MM.1S (cell line): ENCODE measurements at places on chromosomes 12 and 14.
A peak's percentile ranks its signal among the peaks of the same experiment; 100 is the strongest.

DNA sequence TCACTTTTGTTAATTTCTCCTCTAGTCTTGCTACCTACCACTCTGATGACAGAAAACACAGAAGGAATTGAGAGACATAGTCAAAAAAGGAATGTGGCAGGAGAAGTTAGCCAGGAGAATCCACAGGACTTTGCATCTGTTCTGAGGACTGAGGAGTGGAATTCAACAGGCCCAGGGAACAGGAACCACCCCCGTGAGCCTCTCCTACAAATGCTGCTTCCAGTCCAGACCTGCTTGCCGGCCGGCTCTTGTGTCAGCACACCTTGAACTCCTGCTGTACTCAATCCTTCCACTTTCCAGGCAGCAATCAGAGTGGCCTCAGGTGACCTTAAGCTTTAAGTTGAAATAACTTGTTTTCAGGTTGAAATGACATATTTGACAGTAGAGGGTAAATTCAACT lies 903.1 kb downstream of the BCL11B start:
- no peaks in the 10 kb centered on the region for H3K27me3 ChIP-seq
- DNase-seq: no peak
- H3K36me3 ChIP-seq: no peaks in the 10 kb centered on the region
- no peak overlapping the region for H3K27ac ChIP-seq

DNA sequence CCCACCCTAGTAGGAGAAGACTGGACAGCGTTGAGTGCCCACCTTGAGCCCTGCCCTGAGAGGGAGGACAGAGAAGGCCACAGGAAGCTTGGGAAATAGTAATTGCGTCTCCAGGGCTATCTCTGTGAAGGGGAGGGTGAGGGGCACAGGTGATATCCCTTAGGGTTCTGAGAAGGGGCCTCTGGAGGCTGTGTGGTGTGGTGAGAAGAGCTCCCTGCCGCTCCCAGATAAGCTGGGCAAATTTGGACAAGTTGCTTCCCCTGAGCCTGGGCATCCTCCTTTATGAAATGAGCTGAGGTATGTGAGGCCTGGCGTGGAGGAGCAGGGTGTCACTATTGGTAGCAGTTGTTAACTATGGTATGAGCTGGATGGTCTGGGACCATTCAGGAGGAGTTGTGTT lies 23.5 kb upstream of the LRP1-AS start:
- no peaks in the 10 kb centered on the region for H3K27me3 ChIP-seq
- no peaks in the 10 kb centered on the region for H3K4me1 ChIP-seq
- H3K27ac ChIP-seq: no peak overlapping the region
- no peak overlapping the region for H3K4me3 ChIP-seq

DNA sequence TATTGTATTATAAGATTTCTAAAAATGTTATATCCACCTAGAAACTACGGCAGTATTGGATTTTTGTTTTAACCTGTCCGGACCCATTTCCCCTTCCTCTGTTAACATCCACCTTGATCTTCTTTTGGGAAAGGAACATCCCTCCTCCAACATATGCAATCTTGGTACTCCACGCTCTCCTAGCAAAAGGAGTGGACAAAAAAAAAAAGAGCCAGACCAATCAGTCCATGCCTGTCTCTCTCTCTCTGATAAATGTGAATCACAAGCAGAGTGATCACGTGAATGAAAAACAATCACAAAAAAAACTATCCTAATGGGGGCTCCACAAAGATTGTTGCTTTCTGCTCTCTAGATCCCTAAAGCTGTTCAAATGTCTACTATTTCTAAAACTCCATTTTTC lies 27.1 kb downstream of the OSBPL8 start:
- no peak overlapping the region for H3K4me3 ChIP-seq
- DNase-seq: no peak
- H3K27me3 ChIP-seq: no peaks in the 10 kb centered on the region
- no peaks in the 10 kb centered on the region for H3K4me1 ChIP-seq
- H3K36me3 ChIP-seq: no peaks in the 10 kb centered on the region
- no peak overlapping the region for H3K27ac ChIP-seq

- no peak for DNase-seq
- no peaks in the 10 kb centered on the region for H3K4me1 ChIP-seq
- H3K4me3 ChIP-seq: no peak overlapping the region
- peaks cover 15% of the 10 kb centered on the region; the same call in 1 of the 2 replicates for H3K27me3 ChIP-seq
Measured at GRCh38 chr12:131135786-131136538, 182.3 kb downstream of the ADGRD1 start.

GRCh38 chr14:71594821-71595220 lies 337.4 kb upstream of the RGS6 start:
- 0 out of 2 replicates have a peak, but pooled peaks cover 8% of the 10 kb centered on the region for H3K4me1 ChIP-seq
- H3K27ac ChIP-seq: no peak overlapping the region
- no peak for DNase-seq
- H3K36me3 ChIP-seq: no peaks in the 10 kb centered on the region
- H3K27me3 ChIP-seq: no peaks in the 10 kb centered on the region

- H3K36me3 ChIP-seq: no peaks in the 10 kb centered on the region
- H3K4me1 ChIP-seq: no peaks in the 10 kb centered on the region
- H3K4me3 ChIP-seq: no peak overlapping the region
- DNase-seq: peak; percentile 32
- no peaks in the 10 kb centered on the region for H3K27me3 ChIP-seq
Measured at GRCh38 chr12:55957106-55957859, 8.6 kb downstream of the PMEL start.

GRCh38 chr14:87170179-87170578 lies 822.8 kb downstream of the GALC start:
- no peaks in the 10 kb centered on the region for H3K27me3 ChIP-seq
- H3K4me1 ChIP-seq: no peaks in the 10 kb centered on the region
- H3K4me3 ChIP-seq: no peak overlapping the region
- no peak overlapping the region for H3K27ac ChIP-seq

DNA sequence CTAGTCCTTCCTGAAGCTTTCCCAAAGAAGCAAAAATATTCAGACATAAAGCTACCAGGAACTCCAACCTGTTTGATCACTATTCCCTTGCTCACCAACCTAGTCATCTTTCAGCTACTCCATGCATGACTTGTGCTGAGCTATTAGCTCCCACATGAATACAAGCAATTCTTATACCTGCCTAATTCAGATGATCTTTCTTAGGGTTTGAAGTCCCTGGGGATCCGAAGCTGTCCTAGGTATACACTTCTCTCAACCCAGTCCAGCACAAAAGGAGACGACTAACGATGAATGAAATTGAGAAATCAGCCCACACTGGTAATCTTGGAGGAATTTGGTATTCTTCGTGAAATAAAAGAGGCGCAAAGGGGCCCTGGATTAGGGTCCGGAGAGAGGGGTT lies 631 bp upstream of the PTGR2 start:
- H3K4me1 ChIP-seq: no peaks in the 10 kb centered on the region
- no peak overlapping the region for H3K27ac ChIP-seq
- no peak for DNase-seq
- peak overlapping the region; percentile 66; the same call in 1 of the 2 replicates for H3K4me3 ChIP-seq

DNA sequence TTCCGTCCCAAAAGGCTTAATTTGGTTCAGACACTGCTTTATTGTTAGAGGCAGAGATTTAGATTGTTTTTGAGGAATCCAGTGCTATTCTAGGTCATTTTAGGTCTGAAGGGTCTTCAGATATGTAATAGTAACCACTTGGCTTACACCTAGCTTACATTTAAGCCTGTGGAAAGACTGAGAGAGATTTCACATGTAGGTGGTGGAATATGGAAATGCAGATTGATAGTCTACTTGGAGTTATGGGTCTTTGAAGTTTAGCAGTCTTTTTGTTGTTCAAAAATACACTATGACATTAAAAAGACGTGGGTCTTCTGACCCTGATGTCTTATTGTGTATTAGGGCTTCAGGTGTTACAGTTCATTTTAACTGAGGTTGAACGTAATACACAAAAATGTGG lies 51.4 kb upstream of the CCT2 start:
- no peaks in the 10 kb centered on the region for H3K36me3 ChIP-seq
- peak overlapping the region; percentile 19; the same call in 1 of the 2 replicates for H3K4me3 ChIP-seq
- peaks cover 18% of the 10 kb centered on the region for H3K4me1 ChIP-seq
- H3K27ac ChIP-seq: peak overlapping the region; percentile 72

GRCh38 chr12:13222076-13222475 lies 25.6 kb downstream of the EMP1 start:
- H3K4me1 ChIP-seq: no peaks in the 10 kb centered on the region
- no peak overlapping the region for H3K4me3 ChIP-seq
- no peak overlapping the region for H3K27ac ChIP-seq
